H1 (cell line): ENCODE measurements at places on chromosomes 16 and 17. TPM values are rescaled to one million over a fixed set of nuclear protein-coding genes. Genes with fewer than 3 reads are reported as not detected.

The CCL3 gene
- polyA plus RNA-seq = not detected in 2 replicates

The SEZ6 gene
- polyA plus RNA-seq = 8.5 and 16.1 TPM in 2 replicates

The CORO6 gene
- 8.6 and 13.3 TPM in 2 replicates for polyA plus RNA-seq

The ACE gene
- polyA plus RNA-seq = 2.5 and 4.0 TPM in 2 replicates

The NECAB2 gene
- 4.2 and 7.5 TPM in 2 replicates for polyA plus RNA-seq

The DYNC1LI2 gene
- polyA plus RNA-seq = 35.0 and 40.7 TPM in 2 replicates

The KRT20 gene
- not detected in 2 replicates for polyA plus RNA-seq

The HSD3B7 gene
- polyA plus RNA-seq = 6.6 and 9.8 TPM in 2 replicates

The GRB7 gene
- polyA plus RNA-seq = 41.5 and 61.7 TPM in 2 replicates

The SLFN12 gene
- 1.3 and 1.6 TPM in 2 replicates for polyA plus RNA-seq

The CFAP97D1 gene
- polyA plus RNA-seq = 0.02 and 0.03 TPM in 2 replicates

The PPY gene
- polyA plus RNA-seq = 0.26 TPM in 1 of 2 replicates, not detected in the other

The FBRS gene
- polyA plus RNA-seq = 2.4 and 3.8 TPM in 2 replicates

The CNGB1 gene
- polyA plus RNA-seq = not detected in 2 replicates

The BMERB1 gene
- polyA plus RNA-seq = 27.1 and 29.5 TPM in 2 replicates

The CLEC3A gene
- polyA plus RNA-seq = not detected in 2 replicates

The KRTAP4-4 gene
- polyA plus RNA-seq = not detected in 2 replicates

The KRT33A gene
- polyA plus RNA-seq = not detected in 2 replicates

The SLC16A13 gene
- 5.4 and 7.7 TPM in 2 replicates for polyA plus RNA-seq

The MEIOB gene
- 0.60 and 0.63 TPM in 2 replicates for polyA plus RNA-seq

The SCARF1 gene
- 1.1 and 1.5 TPM in 2 replicates for polyA plus RNA-seq

The MYH4 gene
- not detected in 2 replicates for polyA plus RNA-seq

The CHTF18 gene
- polyA plus RNA-seq = 75.3 and 156 TPM in 2 replicates

The XAF1 gene
- polyA plus RNA-seq = not detected in 2 replicates

The AIPL1 gene
- polyA plus RNA-seq = 0.56 and 0.89 TPM in 2 replicates

The CENPN gene
- 28.2 and 32.8 TPM in 2 replicates for polyA plus RNA-seq

The FOXF1 gene
- 0.02 TPM in 1 of 2 replicates, not detected in the other for polyA plus RNA-seq
